Activated CD4-positive, CD25-positive, alpha-beta regulatory T cell (primary cell): ENCODE measurements at places on chromosomes 7 and 10.

DNA sequence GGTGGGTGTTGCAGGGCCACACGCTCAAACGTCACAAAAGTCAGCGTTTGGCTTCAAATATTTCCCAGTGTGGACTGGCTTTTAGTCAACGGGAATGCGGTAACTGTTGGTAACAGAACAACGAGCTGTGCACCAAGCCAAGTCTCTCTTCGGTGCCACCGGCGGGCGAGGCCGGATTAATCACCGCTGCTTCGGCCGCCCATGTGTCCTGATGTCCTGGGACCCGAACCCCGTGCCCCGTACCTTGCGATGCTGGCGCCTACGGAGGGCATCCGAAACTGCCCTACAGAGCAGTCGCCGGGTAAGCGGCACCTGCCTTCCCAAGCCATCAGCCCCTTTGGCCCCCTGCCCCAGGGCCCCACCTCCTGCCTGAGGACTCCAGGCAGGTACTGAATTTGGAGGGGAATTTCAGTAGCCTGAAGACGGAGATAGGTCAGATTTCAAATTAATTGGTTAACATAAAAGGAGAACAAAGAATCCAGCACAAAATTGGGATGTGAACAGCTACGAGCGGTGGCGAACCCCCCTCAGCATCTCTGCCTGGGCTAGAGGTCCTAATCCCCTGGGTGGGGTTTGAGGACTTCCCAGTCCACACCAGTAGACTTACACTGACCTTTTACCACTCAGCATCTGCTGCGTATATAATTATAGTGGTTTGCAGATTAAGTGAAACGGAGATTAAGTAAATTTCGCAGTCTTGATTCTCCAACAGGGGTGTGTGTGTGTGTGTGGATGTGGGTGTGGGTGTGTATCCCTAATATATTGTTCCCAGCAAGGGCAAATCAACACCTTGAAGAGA, at the start of gene LRRC72:
Gene LRRC72 (plus strand): TSS at position 84 of the 799 bp plus-strand sequence. CDS start 128 bp downstream, at position 212.
- no peak for DNase-seq

- DNase-seq = no peak
These were observed 492.5 kb upstream of the ZMIZ1 start for GRCh38 chr10:78576276-78576675.

GRCh38 chr7:25952261-25953057, 199.5 kb upstream of the NFE2L3 start:
- no peak for DNase-seq

DNA sequence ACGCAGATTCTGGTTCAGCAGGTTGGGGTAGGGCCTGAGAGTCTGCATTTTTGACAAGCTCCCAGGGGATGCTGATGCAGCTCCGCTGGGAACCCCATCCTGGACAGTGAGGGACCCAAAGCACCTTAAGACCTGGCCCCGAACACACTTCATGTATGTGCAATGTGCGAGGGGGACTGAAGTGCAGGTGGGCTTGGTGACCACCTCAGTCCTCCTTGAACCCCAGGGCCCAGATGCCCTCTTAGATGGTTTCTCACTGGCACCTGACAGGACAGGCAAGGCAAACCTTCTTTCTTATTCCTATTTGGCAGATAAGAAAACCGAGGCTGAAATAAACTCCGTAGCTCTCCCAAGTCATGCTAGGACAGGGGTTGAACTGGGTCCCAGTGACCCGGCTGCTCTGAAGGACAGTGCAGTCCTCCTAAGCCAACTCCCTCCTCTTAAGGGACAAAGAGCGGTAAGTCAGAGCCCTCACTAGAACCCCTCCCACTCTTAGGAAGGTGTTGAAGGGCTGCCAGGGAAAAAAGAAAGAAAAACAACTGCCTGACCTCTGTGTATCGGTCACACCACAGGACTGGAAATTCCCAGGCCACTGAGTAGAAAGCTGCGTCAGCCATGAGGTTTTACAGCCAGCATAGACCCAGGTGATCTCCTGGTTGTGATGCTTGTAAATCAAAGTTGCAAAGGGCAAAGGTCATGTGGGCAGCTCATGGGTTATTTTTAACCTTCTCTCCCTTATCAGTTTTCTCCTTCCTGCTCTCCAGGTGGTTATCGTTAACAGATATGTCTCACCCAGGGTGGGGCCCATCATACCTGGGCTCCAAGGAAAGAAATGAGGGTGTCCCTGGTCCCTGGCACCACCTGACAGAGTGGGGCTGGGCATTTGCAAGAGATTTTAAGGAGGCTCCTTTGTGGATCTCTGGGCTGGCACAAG, 90.9 kb upstream of the SMNDC1 start:
- no peak for DNase-seq

GRCh38 chr7:76051840-76052239, 3.9 kb downstream of the MDH2 start:
- no peak for DNase-seq

DNA sequence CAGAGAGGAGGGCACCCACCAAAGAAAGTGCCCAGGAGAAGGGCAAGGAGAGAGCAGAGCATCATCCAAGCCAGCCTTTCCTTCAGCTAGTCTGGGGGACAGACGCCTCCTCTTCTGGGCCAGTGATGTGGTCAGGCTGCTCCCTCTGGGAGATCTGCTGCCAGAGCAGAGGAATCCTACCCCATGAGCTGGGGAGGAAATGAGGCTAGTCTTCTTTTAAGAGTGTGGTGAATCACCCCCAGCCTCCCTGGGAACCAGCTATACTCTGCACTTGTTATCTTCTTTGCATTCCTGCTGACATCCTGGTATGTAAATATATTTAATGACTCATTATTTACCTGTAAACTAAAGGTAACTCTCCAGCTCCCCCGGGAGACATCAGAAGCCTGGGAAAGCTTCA, 41.6 kb upstream of the EPHB6 start:
- no peak for DNase-seq

GRCh38 chr7:36176697-36177096, 23.6 kb downstream of the EEPD1 start:
- DNase-seq = no peak

GRCh38 chr7:28211006-28211405, 30.4 kb upstream of the JAZF1 start:
- no peak for DNase-seq

DNA sequence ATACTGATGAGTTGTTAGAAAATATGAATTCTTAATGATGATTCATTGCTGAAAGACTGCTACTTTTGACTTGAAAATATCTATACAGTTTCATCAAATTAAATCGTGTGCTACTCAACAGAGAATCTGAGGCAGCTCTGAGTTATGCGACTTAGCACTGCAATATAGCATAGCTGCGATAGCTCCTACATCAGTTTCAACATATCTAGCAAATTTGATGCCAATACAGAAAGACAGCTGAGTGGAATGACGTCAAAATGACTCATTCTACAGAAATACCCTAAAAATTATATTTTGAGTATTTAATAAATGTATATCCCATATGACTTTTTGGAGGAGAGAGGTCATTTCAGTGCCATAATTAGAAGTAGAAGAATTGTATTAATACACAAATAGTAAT, 1.1 kb upstream of the TARP start:
- no peak for DNase-seq

DNA sequence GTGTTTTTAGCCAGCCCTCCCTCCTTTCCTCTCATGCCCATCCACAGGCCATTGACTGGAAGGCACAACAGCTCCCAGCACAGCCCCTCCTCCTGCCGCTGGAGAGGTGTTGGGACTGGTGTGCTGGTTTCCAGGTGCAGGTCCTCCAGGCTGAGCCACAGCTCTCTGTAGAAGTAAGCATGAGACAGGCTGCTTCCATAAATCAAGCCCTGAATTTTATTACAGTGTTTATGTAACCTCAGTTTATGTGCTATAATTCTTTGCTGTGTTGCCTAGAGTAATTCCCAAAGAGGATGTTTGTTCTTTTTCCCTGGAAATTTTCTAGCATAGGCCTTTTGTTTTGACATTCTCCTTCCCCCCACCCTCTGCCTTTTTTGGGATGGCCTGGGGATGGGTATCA, 445.8 kb downstream of the AUTS2 start:
- DNase-seq = no peak

- DNase-seq = no peak
These were observed 99.2 kb upstream of the MALRD1 start for GRCh38 chr10:18949391-18949790.
